Activated B cell treated with CpG ODN at 0.5 μM for 24 hours (primary cell): ENCODE measurements at places on chromosomes 1 and 21. TPM values are rescaled to one million over a fixed set of nuclear protein-coding genes. Genes with fewer than 3 reads are reported as not detected.

Gene TMEM269
- total RNA-seq: 0.20 and 0.31 TPM in 2 replicates

Gene CD1D
- 4.6 and 5.0 TPM in 2 replicates for total RNA-seq

Gene TTLL7
- total RNA-seq: 0.12 TPM in 1 of 2 replicates, not detected in the other

Gene SUSD4
- total RNA-seq: not detected in 2 replicates

Gene KRTAP21-1
- not detected in 2 replicates for total RNA-seq

Gene SUMO3
- total RNA-seq: 63.2 and 66.0 TPM in 2 replicates

Gene ALPL
- 14.7 and 19.0 TPM in 2 replicates for total RNA-seq

Gene KRTAP13-3
- not detected in 2 replicates for total RNA-seq

Gene ATP1A4
- not detected in 2 replicates for total RNA-seq

Gene FCRL6
- total RNA-seq: not detected in 2 replicates

Gene CNKSR1
- total RNA-seq: 2.7 and 4.8 TPM in 2 replicates

Gene CAPN9
- not detected in 2 replicates for total RNA-seq

Gene CD48
- total RNA-seq: 200 and 202 TPM in 2 replicates

Gene THEM5
- not detected in 2 replicates for total RNA-seq

Gene NFYC
- total RNA-seq: 68.7 and 76.0 TPM in 2 replicates

Gene VASH2
- total RNA-seq: 0.07 and 0.17 TPM in 2 replicates

Gene NBPF6
- total RNA-seq: not detected in 2 replicates

Gene PDE4B
- 71.5 and 84.1 TPM in 2 replicates for total RNA-seq

Gene ZBED6
- 26.3 and 31.4 TPM in 2 replicates for total RNA-seq

Gene OPRD1
- not detected in 2 replicates for total RNA-seq

Gene DCST1
- total RNA-seq: not detected in 2 replicates

Gene BCAR3
- 54.0 and 59.5 TPM in 2 replicates for total RNA-seq

Gene IQCC
- 3.5 and 4.2 TPM in 2 replicates for total RNA-seq

Gene EXOC8
- total RNA-seq: 21.7 and 24.9 TPM in 2 replicates

Gene NEGR1
- total RNA-seq: not detected in 2 replicates

Gene MPL
- total RNA-seq: not detected in 2 replicates

Gene RIPPLY3
- total RNA-seq: not detected in 2 replicates

Gene BACH1
- total RNA-seq: 141 and 152 TPM in 2 replicates

Gene DNAJC28
- 0.53 and 0.66 TPM in 2 replicates for total RNA-seq

Gene PPFIA4
- total RNA-seq: 0.12 and 0.29 TPM in 2 replicates

Gene GNG12
- not detected in 2 replicates for total RNA-seq

Gene SETD4
- total RNA-seq: 31.6 and 40.4 TPM in 2 replicates

Gene C1QA
- total RNA-seq: not detected in 2 replicates

Gene SLAMF8
- total RNA-seq: 0.27 TPM in 2 replicates

Gene LAMC1
- 31.1 and 31.8 TPM in 2 replicates for total RNA-seq

Gene IFI44
- 9.2 and 10.4 TPM in 2 replicates for total RNA-seq

Gene IFNLR1
- 38.6 and 39.2 TPM in 2 replicates for total RNA-seq

Gene ACBD3
- total RNA-seq: 38.6 and 41.4 TPM in 2 replicates
